ENCODE measurements at places on chromosomes 11 and 22.

GRCh38 chr11:119091178-119091577 is 6.5 kb downstream of the HMBS start:
- no peak for DNase-seq

DNA sequence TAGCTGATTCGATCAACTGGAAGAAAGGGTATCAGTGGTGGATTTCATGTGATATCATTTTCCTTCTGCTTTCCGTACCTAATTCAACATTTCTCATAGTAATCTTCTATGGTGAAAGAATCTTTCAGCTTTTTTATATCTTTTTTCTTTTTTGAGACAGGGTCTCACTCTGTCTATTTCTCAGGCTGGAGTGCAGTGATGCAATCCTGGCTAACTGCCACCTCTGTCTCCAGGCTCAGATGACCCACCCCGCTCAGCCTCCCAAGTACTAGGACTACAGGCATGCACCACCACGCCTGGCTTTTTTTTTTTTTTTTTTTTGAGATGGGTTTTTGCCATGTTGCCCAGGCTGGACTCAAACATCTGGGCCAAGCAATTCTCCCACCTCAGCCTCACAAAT is 18.6 kb upstream of the CHORDC1 start:
- no peak for DNase-seq

DNA sequence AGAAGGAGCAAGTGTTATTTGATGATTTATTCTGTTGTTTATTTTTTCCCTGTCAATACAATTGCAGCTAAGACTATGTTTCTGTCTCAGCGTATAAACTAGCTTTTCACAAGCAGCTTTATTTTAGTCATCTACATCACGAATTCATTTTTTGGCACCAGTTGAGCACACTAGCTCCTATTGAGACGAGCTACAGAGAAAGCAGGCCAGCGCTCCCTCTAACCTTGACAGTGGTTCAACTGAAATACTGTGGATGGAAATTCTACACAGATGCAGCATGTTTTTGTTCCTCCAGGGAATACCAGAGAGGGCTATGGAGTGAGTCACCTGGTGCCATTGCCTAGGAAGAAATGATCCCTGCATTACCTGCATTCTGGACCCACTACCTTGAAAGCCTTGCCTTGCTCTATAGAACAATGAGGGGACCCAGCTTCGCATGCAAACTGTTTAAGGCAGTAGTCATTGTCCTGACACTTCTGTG is 108.2 kb upstream of the ARHGAP42 start:
- DNase-seq = no peak

DNA sequence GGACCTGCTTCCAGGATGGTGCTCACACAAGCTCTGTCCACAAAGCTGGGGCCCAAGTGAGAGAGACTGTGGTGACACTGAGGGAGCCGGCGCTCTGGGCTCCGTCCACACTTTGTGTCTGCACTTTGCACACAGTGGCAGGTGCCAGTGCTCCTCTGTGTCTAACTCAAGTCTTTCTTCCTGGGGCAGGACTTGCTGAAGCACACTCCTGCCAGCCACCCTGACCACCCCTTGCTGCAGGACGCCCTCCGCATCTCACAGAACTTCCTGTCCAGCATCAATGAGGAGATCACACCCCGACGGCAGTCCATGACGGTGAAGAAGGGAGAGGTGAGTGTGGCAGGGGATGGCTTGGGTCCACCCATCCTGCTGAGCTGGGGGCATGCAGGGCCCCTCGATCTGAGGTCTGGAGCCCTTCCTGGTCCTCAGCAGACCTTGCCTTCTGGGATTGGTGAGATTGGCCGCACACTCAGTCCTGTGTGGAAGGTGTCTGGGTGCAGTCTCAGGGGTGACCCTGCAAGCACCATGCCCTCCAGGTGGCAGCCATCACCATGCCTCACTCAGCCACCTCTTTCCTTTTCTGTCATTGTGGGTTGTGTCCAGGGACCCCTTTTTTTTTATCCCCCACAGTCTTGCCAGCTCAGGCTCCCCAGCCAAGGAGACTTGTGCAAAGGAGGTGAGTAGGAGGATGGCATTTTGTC is 93.3 kb downstream of the BCR start:
- DNase-seq = no peak

DNA sequence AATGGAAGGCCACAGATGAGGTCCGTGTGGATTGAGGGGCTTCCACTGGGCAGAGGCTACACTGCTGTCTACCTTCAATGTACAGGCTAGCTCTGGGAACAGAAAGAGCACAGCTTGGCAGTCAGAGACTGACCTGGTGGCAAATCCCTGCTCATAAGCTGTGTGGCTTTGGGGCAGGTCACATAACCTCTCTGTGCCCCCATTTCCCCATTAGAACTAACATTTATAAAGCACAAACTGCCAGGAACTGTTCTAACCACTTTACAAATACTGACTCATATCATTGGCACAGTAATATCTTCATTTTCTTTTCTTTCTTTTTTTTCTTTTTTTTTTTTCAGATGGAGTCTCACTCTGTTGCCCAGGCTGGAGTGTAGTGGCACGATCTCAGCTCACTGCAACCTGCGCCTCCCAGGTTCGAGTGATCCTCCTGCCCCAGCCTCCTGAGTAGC is 3.1 kb downstream of the FOSL1 start:
- no peak for DNase-seq

DNA sequence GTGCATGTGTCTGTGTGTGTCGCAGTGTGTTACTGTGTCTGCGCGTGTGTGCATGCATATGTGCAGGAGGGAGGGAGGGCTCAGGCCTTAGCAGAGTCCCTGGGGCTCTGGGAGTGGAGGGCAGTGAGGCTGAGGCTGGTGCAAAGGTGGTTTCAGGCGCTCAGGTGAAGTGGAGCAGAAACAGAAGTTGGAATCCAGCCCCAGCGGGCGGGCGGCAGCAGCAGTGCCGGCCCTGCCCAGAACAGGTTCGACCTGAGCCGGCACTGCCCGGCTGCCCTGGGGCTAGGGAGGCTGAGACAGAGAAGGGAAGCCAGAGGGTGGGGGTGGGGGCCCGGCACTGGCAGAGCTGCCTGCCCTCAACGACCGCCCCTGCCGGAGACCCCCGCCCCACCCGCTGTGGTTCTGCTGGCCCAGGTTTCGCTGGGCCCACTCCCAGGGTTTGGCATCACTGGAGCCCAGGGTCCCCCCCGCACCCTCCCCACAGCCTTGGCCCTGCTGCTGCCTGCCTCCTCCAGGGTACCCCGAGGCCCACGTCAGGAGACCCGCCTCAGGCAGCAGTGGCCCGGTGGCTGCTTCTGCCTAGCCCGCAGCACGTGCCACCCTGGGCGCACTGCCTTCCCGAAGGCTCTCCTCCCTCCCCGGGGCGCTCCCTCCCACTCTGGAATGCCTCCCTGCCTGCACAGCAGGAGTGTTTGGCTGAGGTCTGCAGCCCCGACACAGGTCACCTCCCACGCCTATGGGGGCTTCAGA is 13.3 kb downstream of the ASCL2 start:
- DNase-seq = no peak

DNA sequence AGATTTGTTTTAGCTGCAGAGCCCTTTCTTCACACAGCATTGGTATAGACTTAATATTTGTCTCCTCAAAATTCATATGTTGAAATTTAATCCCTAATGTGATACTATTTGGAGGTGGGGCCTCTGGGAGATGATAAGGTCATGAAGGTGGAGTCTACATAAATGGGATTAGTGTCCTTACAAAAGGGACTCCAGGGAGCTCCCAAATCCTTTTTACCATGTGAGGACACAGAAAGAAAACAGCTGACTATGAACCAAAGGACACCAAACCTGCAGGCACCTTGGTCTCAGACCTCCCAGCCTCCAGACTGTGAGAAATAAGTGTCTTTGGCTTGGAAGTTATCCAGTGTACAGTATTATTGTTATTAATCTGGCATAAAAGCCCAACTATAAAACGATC is 10.2 kb downstream of the SLC35F2 start:
- DNase-seq = no peak

- DNase-seq = no peak
Measured at GRCh38 chr22:39731881-39732555, 161.5 kb downstream of the CACNA1I start.

GRCh38 chr11:44955015-44955738 is 4.5 kb upstream of the TP53I11 start:
- DNase-seq = no peak

DNA sequence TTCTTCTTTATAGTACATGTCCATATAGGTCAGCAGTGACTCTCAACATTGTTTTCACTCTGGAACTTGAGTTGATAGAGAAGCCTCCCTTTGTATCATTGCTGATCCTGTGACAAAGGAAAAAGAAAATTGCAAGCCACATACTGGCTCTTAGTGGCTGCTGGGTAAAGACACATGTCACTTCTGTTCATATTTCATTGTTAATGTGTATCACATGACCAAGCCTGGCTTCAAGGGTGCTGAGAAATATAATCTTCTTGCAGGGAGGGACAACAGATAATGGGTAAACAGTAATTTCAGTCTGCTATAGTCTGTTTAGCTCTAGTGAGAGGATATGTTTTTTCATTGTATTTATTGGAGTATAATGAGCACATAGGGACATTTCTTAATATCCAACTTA is 173.3 kb downstream of the PGR start:
- DNase-seq = no peak
